ENCODE measurements at places on chromosomes 2 and 18.

GRCh38 chr2:202169832-202170424 lies 68.5 kb downstream of the SUMO1 start:
- DNase-seq = no peak

- no peak for DNase-seq
Measured at GRCh38 chr2:127640082-127641072, 5.6 kb upstream of the GPR17 start.

- DNase-seq = peak; percentile 54
Measured at GRCh38 chr2:23940718-23941620, 706 bp downstream of the UBXN2A start.

- DNase-seq = peak; percentile 89
Measured at GRCh38 chr2:120820263-120820952, 84.7 kb downstream of the GLI2 start.

GRCh38 chr2:51208521-51208920 lies 176.6 kb upstream of the NRXN1 start:
- DNase-seq = no peak

DNA sequence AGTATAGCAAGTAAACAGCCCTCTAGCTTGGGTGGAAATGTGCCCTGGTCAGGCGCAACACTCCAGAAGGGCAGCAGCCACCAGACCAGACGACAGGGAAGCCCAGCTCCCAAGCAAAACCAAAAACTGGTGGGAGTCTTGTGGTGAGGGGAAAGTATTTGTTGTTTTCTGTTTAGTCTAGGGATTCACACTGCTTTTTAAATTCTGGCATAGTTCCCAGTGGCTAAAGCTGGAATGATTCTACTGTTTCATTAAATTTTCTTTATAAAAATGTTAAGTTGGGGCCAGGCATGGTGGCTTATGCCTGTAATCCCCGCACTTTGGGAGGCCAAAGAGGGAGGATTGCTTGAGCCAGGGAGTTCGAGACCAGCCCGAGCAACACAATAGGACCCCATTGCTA lies 38.5 kb downstream of the MERTK start:
- no peak for DNase-seq

DNA sequence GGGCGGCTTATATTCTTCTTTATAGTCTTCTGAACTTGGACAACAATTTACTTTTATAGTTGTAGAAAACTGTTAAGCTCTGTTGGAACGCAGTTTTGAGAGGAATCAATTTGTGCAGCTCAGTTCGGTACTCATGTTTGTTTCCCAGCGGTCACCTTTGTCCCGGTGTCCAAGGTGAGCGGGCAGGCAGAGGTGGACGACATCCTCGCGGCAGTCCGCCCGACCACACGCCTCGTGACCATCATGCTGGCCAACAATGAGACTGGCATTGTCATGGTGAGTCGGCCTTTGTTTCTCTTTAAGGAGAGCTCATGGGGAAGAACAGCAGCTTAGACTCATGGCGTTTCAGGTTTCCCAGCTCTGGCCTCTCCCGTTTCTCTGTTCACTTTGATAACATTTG lies 18.6 kb upstream of the ESPNL start:
- no peak for DNase-seq

- no peak for DNase-seq
Measured at GRCh38 chr2:100002059-100002458, 140.3 kb downstream of the AFF3 start.

DNA sequence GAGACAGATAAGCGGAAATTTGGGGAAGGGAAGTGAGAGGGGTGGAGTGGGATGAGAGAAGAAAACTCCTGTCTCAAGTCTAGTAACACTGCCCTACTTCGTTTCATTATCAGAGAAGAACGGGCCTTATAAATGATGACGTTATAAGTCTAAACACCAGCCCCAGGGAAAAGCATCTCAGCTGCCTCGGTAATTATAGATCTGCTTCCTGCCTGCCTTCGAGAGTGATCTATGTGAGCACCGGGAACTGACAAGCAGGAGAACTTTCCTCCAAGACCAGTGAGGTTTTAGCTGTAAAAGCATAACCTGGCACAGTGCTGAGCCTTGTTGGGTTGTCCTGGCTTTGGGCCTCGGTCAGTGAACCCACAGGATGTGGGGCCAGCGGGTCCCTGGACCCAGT lies 227.9 kb upstream of the SIX2 start:
- DNase-seq = no peak

DNA sequence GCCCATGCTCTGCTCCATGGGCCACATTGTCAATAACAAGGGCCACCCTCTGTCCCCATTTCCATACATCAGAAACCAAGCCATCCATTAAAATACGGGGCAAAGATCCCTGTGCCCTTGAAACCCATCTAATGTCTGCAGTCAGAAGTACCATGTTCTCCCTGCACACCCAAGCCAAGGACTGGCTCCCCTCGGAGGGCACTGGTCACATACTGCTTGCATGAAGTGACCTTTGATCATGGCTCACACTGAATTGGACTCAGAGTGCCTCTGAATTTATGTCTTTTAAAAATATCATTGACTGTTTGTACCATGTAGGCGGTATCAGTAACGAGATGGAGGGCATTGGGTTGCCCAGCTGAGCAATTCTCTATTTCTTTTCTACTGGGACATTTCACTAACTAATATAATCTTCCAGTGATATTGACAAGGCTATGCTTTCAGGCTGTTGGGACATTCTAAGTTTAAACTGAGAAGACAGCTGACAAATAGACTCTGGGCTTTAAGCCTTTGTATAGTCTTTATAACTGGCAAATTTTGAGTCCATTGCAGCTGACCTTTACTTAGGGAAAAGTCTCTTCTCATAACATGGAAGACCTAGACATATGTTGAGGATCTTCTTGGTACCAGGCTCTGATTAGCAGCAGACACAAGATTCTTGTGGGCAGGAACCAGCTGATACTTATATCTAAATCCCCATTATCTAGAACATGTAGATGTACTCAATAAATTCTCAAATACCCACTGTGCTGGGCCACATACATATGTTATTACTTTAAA lies 214.3 kb downstream of the MYCN start:
- no peak for DNase-seq

GRCh38 chr2:71778936-71779773 lies 325.8 kb downstream of the DYSF start:
- peak; percentile 86 for DNase-seq

All from fibroblast of lung (primary cell).